Lung (tissue), 17 donors: ENCODE measurements at places on chromosomes 2 and 18. TPM values are rescaled to one million over a fixed set of nuclear protein-coding genes. Genes with fewer than 3 reads are reported as not detected.

Gene CSRNP3
- total RNA-seq, result 2.5 TPM

Gene CERS6
- total RNA-seq, result 25.8 TPM

Gene UCN
- 0.34 TPM for total RNA-seq

Gene NHEJ1
- total RNA-seq, result 21.1 TPM

Gene DPP10
- total RNA-seq, result 0.34 TPM

Gene MTHFD2
- total RNA-seq, result 84.1 TPM

Gene GPBAR1
- total RNA-seq, result 3.2 TPM

Gene MOCOS
- total RNA-seq, result 4.0 TPM

Gene LOXHD1
- total RNA-seq, result 3.1 TPM

Gene LAMA3
- total RNA-seq, result 81.0 TPM

Gene GKN1
- not detected for total RNA-seq

Gene IGFBP5
- 139 TPM for total RNA-seq

Gene FBXO36
- 6.3 TPM for total RNA-seq

Gene ABCG8
- total RNA-seq, result 0.80 TPM

Gene PCARE
- total RNA-seq, result 0.09 TPM
